ENCODE measurements at places on chromosomes 2 and 18. TPM values are rescaled to one million over a fixed set of nuclear protein-coding genes. Genes with fewer than 3 reads are reported as not detected.

NFE2L2 gene
- total RNA-seq, result 34.3 TPM

RAPGEF4 gene
- total RNA-seq, result 2.2 TPM

TNP1 gene
- total RNA-seq, result not detected

SERPINB10 gene
- total RNA-seq, result not detected

MYL12B gene
- 206 TPM for total RNA-seq

GKN2 gene
- not detected for total RNA-seq

DQX1 gene
- total RNA-seq, result not detected

NR4A2 gene
- total RNA-seq, result 7.6 TPM

TXNDC2 gene
- 0.08 TPM for total RNA-seq

TUBA4B gene
- not detected for total RNA-seq

FMNL2 gene
- 38.6 TPM for total RNA-seq

CRYBA2 gene
- not detected for total RNA-seq

KCNK3 gene
- total RNA-seq, result 0.60 TPM

ATOH8 gene
- total RNA-seq, result 10.0 TPM

KLHL14 gene
- 0.03 TPM for total RNA-seq

MERTK gene
- total RNA-seq, result 0.13 TPM

KCNJ3 gene
- total RNA-seq, result 0.04 TPM

COL6A3 gene
- 7.3 TPM for total RNA-seq

SALL3 gene
- not detected for total RNA-seq

Data from A375 (cell line).